GM13976 (cell line): ENCODE measurements at places on chromosomes 13 and 19.
A peak's percentile ranks its signal among the peaks of the same experiment; 100 is the strongest.

GRCh38 chr13:73335210-73335609, 276.4 kb downstream of the KLF5 start:
- no peak for DNase-seq

- DNase-seq: no peak
These were observed 17.7 kb downstream of the SIAH3 start for GRCh38 chr13:45833663-45834375.

DNA sequence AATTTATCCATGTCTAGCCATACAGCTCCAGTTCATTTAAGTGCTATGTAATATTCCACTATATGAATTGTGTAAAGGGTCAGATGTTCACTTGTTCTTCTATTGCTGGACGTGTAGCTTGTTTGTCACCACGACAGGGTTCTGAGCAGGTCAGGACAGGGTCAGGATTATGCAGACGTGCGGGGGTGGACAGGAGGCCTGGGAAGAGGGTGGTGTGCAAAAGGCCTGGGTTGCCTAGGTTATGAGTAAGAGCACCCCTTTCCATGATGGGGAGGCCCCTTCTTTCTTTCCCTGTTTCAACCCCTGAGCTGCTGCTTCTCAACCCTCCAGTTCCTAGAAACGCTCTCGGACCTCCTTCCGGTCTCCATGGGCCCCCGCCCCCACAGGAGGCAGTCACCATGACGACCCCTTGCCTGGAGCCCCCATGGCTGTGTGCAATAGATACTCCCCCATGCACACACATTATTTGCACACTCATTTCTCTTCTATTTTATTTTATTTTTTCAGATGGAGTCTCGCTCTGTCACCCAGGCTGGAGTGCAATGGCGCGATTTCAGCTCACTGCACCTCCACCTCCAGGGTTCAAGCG, 2.0 kb downstream of the EXOC3L2 start:
- DNase-seq: no peak

- DNase-seq: no peak
These were observed 380.1 kb downstream of the EFNB2 start for GRCh38 chr13:106155411-106155810.

DNA sequence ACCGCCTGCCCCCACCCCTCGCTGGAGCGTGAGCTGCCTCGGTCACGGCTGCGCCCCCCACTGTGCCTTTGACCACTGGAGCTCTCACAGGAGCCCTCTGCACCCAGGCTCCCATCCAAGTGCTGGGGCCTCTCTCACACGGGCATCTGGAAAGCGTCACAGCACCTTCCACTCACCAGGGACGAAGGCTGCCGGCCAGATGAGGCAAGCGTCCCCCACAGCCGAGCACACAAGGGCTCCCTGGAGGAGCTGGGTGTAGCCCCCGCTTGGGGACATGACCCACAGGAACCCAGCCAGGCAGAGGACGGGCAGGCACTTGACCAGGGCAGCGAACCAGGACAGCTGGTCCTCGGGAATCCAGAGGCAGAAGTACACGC, 560 bp downstream of the TMEM86B start:
- DNase-seq: no peak

- no peak for DNase-seq
These were observed 380.9 kb upstream of the HTR2A start for GRCh38 chr13:47277774-47278173.

DNA sequence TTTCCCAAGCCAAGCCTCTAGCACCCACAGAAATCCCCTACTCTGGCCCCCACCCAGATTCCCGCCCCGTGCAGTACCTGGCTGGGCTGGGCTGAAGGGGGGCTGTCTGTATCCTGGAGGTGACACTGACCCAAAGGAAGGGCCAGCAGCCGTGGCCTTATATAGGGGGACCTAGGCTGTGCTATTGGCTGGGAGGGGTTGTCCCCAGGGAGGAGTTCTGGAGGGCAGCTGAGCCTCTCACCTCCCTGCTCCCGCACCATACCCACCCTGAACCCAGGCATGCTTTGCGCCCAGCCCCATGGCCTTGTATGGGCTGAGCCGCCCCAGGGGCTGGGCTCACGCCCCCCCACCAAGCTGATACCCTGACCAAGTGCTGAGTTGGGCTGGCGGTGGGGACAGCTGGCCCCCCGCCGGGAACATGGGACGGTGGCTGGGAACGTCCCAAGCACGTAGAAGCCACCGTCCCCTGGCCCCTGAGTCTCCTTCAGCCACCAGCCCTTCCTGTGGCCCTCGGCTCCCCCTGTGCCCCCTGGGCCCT, at the start of gene CKM:
Gene CKM (minus strand): TSS at position 132 of the 538 bp plus-strand sequence. CDS start 3,162 bp downstream, outside the sequence.
- DNase-seq: no peak

- no peak for DNase-seq
These were observed 254.8 kb downstream of the LHFPL6 start for GRCh38 chr13:39347926-39348901.

DNA sequence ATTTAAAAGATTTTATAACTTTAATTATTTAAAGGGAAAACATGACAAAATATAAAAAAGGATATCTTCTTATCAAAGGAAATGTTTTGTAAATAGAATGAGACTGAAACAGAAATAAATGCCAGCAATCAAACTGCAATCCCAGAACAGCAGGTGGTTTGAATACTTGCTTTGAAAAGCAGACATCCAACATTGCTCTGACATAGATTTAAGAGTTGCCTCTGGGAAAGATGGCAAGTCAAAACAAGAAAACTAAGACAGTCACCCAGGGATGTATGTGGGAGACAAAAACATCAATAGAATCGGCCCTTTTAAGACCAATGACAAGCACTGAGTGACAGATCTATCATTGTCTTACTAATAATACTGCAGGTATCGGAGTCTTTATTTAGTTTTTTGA, 789.7 kb upstream of the GPC6 start:
- no peak for DNase-seq

DNA sequence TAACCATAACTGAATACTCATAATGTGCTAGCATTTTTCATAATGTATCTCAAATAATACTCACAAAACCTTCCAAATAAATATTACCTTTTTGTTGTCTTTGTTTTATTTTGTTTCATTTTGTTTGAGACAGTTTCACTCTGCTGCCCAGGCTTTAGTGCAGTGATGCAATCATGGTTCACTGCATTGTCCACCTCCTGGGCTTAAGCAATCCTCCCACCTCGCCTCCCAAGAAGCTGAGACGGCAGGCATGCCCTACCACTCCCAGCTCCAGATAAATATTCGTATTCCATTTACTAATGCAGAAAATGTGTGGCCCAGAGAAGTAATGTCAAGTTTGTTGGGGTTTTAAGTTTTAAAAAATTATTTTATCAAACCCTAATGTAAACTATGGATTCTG, 739.1 kb downstream of the GPC5 start:
- no peak for DNase-seq

DNA sequence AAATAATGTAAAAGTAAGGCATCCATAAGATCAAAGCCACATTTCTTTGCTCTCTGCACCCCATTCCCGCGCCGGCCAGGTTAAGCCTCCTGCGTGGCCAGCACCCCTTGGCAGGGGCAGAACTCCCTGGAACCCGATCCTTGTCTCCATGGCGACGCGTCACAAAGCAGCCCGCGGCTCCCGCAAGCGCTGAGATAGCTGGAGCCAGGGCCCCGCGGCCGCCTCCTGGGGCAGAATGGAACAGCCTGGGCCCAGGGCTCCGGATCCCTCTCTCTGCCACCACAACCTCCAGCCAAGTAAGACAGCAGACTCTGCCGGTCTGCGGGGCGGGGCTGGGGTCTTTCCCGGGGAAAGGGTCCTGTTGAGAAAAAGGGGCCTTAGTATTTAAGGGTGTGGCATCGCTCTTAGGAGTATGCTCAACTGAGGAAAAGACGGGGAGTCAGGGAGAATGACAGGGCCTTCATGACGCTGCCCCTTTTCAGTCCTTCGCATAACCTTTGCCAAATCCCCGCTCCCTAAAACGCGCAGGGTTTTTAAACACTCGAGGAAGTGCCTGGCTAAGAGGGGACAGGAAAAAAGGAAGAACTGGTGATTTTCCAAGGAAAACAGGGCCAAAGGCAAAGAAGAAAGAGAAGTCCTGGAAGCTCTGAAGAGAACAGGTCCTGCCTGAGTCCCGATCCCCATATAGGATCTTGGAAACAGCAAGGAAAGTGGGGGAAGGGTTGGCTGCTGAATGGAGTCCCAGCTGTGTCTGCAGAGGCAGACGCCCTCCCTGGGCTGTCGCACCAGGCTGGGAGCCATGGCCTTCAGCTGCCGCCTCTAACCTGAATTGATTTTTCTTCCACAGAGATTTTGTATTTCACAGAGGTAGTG, at the start of gene TEX26:
Gene TEX26 (plus strand): TSS at position 176 of the 873 bp plus-strand sequence. CDS start 60 bp downstream, at position 236.
- DNase-seq: no peak

- peak; percentile 34 for DNase-seq
These were observed 23.4 kb downstream of the IPO5 start for GRCh38 chr13:97976610-97977521.

DNA sequence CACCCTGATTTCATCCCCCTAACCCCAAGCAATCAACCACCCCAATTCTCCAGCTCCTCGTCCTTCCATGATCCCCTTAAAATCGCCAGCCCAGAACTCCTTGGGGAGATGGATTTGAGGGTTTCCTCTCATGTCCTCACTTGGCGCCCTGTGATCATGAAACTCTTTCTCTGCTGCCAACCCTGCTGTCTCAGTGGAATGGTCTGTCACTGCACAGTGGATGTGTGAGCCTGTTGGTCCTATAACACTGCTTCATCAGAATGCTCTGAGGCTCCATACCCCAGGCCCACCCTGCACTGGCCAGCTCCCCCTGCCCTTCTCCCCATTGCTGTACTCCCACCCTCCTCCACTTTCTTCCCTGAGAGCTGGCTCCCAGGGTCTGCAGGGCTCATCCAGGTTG, 12.6 kb upstream of the ZNF792 start:
- DNase-seq: no peak

- DNase-seq: peak; percentile 94
These were observed 3.7 kb upstream of the SPIB start for GRCh38 chr19:50414864-50415660.

- DNase-seq: no peak
These were observed 11.9 kb downstream of the LRFN1 start for GRCh38 chr19:39308531-39309304.

DNA sequence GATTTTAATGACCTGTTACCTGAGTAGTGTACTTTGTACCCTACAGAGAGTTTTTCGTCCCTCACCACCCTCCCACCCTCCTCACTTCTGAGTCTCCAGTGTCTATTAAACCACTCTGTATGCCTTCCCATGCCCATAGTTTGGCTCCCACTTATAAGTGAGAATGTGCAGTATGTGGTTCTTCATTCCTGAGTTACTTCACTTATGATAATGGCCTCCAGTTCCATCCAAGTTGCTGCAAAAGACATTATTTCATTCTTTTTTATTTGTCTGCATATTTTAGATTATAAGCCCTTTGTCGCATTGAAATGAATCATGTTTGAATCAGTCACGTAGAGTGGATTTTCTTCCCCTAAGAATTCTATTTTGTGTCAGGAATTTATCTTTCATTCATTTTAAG, 12.2 kb upstream of the HTR2A start:
- no peak for DNase-seq

- no peak for DNase-seq
These were observed 115.6 kb downstream of the POU4F1 start for GRCh38 chr13:78487707-78488106.

- DNase-seq: no peak
These were observed 662 bp downstream of the CBARP start for GRCh38 chr19:1237027-1237659.

DNA sequence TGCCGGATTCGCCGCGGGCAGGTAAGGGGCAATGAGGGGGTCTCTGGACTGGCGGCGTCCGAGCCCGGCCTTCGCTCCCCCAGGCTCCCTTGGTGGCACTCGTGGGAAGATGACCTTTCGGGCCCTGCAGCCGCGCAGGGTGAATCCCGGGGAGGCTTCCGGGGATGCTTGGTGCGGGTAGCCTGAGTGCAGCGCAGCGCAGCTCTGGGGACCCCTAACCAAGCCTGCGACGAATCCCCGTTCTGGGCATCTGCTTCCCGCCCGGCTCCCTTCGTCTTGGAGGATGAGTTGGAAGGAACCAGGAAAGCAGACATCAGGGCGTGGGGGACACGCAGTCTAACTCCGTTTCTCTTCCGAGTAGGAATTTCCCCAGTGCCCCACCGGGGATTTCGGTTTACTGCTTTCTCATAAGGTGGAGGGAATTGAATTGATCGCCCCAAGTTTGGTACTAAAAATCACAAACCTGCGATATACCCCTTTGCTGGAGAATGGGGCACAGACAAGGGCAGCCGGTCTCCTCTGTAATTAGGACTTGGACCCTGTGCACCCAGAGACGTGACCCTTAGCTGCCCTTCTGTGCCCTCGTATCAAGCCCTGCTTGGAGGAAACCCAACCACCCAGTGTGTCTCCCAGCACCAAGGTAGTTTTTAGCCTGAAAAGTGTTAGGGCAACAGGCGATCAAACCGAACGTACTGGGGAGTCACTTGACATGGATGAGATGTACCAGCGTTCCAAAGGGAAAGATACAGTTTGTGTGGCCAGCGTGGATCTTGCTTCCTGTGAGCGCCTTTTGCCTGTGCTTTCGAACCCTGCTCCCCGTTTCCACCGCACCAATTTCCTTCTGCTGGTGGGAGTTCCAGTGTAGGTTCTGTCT, 1.0 kb downstream of the GPC5 start:
- DNase-seq: peak; percentile 9

DNA sequence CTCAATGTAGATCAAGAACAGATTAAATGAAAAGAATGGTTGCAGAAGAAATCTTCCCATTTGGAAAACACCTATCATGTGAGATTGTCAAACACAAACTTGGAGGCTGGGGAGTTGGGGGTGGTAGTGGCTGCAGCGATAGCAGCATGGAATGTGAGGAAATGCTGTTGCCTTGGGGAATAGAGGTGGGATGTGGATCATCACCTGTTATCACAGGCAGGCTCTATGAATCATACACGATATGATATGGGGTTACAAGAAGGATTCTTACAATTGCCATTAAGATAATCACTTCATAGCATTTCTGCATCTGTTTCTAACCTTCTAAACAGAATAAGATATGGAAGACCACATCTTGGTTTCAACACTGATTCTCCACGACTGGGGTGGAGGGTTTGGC, 88.7 kb downstream of the RNASEH2B start:
- DNase-seq: no peak

DNA sequence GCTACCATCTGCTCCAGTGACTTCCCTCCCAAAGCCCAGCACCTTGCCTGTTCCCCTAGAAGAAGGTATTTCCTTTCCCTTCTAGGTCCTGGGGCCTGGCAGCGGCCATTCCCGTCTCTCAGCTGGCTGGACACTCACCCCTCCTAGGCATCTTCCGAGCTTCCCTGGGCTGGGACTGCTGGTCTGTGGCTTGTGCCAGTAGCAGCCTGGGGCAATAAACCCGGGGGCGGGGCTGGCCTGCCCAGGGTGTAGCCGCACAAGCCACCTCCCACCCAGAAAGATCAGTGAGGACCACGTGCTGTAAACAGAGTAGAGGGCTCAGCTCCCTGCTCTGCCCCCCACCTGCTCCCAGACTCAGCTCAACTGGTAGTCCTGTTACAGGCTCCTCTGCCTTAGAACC, 15.0 kb downstream of the LIPE start:
- peak; percentile 11 for DNase-seq
